Putamen (tissue), 1 donor: ENCODE measurements at places on chromosomes 11 and 22.
A peak's percentile ranks its signal among the peaks of the same experiment; 100 is the strongest.

- no peak for DNase-seq
Measured at GRCh38 chr22:48772286-48772907, 1055.3 kb downstream of the BRD1 start.

DNA sequence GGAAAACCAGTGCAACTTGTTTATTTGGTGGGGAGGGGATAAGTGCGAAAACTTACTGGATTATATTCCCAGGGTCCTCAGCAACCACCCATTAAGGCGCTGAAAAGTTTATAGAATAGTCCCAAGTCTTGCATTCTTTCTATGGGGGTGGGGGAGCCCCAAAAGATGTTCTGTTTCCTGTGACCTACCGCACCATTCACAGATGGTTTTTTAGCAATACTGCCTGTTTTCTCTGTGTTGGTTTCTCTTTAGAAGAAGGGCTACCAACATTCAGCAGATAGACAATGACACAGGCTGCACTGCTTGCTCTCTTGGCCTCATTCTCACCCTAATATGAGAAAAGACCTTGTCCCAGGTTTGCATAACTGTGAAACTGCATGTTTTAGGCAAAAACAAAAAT is 86.5 kb downstream of the FAM76B start:
- DNase-seq = no peak

GRCh38 chr22:39299829-39300178 is 19.6 kb downstream of the RPL3 start:
- no peak for DNase-seq

DNA sequence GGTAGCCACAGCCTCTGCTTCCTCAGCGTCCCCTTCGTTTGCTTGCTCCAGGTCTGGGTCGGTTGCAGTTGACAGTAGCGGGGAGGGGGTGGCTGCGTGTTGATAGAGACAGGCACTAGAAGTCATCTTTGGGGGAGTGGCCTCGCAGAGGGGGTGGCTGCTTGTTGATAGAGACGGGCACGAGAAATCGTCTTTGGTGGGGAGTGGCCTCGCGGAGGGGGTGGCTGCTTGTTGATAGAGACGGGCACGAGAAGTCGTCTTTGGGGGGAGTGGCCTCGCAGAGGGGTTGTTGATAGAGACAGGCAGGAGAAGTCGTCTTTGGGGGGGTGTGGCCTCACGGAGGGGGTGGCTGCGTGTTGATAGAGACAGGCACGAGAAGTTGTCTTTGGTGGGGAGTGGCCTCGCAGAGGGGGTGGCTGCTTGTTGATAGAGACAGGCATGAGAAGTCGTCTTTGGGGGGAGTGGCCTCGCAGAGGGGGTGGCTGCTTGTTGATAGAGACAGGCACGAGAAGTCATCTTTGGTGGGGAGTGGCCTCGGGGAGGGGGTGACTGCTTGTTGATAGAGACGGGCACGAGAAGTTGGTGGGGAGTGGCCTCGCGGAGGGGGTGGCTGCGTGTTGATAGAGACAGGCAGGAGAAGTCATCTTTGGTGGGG is 328.3 kb downstream of the TBC1D22A start:
- DNase-seq = no peak

DNA sequence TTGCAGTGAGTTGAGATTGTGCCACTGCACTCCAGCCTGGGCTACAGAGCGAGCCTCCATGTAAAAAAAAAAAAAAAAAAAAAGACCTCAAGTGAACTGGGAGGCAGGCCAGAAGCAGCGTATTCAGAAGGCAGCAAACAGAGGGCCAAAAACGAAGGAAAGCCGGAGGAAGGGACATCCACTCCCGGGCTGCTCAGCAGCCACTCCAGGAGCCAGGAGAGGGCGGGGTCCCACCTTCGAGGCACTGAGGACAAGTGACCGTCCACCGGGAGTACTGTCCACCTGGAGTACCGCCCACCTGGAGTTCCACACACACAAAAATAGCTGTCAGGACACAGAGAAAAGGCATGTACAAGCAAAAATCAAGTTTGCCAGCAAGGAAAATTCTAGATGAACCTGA is 5.5 kb downstream of the TOLLIP start:
- no peak for DNase-seq

GRCh38 chr11:81749245-81749644 is 984.4 kb downstream of the FAM181B start:
- no peak for DNase-seq

DNA sequence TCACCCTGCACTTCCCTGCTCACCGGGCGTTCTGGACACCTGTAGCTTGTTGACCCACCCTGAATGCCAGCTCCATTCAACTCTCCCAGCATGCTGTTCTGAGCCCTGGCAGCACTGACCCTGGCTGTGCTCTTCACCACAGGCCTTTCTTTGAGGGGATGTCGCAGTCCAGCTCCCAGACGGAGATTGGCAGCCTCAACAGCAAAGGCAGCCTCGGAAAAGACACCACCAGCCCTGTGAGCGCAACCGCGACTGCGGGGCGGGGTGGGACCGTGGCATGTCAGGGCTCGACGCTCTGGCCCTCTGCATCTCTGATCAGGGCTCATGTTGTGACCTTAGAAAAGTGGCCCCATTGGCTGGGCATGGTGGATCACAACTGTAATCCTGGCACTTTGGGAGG is 47.4 kb upstream of the RAB1B start:
- DNase-seq = no peak

DNA sequence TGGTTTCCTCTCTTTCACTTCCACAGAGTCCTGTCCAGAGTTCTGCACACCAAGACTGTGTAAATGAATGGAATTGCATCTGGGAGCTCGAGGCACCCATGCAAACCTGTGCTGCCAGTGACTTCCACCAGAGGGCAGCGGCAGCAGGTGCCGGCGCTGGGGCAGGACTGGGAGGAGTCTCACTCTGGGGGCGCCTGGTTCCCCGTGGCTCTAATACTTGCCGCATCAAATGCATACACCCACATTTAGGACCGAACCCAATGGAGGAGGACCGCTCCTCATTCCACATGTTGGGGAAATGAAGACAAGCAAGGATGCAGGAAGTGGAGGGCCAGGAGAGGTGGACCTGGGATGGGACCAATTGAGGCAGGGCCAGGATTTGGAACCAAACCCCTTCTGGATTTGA is 1.1 kb upstream of the CD6 start:
- no peak for DNase-seq

GRCh38 chr11:61777234-61778090 is 14.9 kb downstream of the TMEM258 start:
- no peak for DNase-seq

DNA sequence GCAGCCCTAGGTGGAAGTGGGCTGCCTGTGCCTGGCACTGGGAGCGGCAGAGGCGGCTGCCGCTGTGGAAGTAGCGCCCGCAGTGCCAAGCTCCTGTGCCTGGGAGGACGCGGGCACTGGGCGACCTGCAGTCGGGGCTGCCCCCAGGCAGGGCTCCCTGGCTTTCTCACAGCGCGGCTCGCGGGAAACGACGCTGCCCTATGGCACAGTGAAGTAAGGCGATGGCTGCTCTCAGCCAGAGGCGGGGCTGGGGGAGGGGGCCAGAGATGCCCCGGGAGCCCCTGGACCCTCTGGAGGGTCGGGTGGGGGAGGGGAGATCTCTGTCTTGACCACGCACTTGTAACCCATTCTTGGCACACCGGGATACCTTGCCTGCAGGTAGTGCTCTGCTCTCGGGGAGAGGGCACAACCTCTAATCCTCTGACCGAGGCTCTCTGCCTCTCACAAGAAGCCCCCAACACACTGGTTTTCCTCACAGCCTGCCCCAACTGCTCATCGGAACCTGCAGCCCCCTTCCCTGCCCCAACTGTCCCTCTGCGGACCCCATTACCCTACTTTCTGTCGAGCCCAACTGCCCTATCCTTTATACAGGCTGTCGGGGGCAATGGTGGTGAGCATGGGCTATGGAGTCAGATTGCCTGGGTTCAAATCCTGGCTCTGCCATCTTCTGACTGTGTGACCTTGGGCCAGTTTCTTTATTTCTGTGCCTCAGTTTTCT is 32.2 kb upstream of the TRIM29 start:
- no peak for DNase-seq

DNA sequence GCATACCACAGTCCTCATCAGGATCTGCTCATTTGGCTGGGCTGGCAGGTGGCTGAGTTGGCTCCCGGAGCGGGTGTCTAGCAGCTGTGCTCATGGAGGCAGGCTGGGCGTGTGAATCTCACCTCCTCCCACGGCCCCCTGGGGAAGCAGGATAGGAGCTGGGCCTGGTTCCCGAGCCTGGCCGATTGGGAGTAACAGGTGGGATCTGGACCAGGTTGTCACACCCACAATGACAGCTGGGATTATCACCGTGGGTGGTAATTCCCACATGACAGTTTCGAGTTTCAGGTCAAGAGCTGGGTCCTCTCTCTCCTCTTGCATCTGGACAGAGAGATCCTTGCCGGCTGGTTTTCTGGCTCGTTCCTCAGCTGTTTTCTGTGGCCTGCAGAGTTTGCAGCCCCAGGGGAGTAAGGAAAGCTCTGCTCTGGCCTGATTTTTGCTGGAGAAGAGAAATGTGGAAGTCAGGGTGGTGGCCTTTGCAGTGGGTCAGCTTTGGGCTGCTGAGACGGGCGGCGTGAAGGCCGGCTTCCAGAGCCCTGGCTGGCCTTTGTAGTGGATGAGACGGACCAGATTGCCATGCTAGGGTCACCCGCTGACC is 57.0 kb downstream of the BCR start:
- peak; percentile 47 for DNase-seq

DNA sequence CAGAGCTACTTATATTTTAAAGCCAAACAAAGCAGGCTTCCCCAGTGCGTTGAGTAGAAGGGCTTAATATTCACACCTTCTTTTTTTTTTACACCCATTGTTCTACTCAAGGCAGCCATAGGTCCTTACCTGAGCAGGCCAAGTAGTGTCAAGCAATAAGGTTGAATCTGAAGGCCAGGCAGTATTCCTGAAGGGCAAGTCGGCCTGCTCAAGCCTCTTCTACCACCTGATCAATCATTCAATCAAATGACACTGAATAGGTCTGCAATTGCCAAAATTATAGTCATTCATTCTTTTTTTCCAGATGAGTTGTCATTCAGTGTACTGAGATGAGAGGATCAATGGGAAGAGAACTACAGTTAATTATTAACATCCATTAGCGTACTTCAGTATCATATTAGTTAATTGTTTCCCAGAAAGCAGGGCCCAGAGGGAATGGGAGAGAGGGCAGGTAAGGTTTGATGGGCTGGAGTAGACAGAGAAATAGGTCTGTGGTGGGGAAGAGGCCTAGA is 11.9 kb upstream of the PPP2R1B start:
- no peak for DNase-seq

- no peak for DNase-seq
Measured at GRCh38 chr11:30876663-30877396, 290.7 kb upstream of the MPPED2 start.

DNA sequence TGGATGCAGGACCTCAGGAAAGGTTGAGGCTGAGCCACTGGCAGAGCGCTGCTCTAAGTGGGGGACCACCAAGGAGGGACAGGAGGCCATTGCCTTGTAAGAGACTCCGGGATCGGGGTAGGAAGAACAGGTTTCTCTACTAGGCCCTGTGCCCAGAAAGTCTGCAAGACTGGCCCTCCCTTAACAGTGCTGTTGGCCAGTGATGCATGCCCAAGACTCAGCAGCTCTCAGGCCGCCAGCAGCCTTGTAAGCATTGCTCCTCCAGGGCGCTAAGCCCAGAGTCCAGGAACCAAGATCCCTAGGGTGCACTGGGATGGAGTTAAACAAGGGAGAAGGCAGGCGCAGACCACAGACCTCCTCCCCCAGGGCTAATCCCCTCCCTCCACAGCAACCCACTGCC is 39.3 kb upstream of the PANX1 start:
- no peak for DNase-seq

- no peak for DNase-seq
Measured at GRCh38 chr11:45805305-45806071, 539 bp downstream of the SLC35C1 start.

GRCh38 chr11:124669193-124669592 is 4.3 kb downstream of the SIAE start:
- DNase-seq = no peak

DNA sequence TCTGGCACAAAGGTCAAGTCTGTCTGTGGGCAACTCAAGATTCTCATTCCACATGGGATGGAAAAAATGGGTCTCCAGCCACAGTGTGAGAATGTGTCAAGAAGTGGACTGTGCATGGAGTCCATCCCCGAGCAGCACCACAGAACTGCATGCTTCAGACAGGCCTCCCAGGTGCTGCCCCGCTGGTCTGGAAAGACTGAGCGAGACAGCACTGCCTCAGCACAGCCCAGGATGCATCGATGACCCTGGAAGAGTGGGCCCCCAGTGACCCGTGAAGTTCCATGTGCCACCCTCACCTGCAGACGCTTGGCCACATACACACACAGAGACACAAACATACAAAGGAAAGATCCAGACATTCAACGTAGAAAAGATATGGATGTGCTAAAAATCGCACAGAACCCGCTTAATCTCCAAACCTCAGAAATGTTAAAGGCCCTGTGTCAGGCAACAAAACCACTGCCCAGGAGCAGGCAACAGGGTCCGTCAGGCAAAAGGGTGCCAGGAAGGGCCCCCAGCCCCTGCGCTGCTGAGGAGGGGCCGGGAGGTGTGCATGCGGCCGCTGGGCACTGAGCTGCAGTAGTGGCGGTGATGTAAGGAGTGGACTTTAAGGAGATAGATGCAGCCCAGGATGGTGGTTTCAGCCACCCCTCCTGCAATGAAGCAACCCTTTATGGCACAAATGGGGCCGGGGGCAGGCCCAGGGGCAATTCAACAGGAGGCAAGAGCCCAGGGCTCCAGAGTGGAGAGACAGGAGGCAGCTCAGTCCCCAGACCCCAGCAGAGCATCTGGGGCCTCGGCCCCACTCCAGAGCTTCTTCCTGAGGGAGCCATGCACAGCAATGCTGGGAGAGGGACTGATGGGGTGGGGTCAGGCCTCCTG is 84.7 kb downstream of the DGCR2 start:
- DNase-seq = no peak

DNA sequence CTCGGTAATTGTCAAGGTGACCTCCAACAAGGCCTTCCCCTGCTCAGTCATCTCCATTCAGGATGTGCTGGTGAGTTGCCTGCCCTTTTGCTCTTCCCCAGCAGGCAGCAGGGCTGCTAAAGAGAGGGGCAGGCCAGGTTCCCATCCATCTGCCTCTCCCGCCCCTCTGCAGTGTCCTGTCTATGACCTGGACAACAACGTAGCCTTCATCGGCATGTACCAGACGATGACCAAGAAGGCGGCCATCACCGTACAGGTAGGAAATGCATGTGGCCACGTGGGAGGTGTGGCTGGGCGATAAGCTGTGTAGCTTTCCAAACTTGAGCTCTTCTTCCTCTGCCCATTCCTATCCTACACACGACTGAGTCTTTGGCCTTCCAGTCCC is 4.0 kb downstream of the SIDT2 start:
- no peak for DNase-seq

- DNase-seq = peak; percentile 80
Measured at GRCh38 chr11:46977038-46977813, 40.7 kb downstream of the CSTPP1 start.

DNA sequence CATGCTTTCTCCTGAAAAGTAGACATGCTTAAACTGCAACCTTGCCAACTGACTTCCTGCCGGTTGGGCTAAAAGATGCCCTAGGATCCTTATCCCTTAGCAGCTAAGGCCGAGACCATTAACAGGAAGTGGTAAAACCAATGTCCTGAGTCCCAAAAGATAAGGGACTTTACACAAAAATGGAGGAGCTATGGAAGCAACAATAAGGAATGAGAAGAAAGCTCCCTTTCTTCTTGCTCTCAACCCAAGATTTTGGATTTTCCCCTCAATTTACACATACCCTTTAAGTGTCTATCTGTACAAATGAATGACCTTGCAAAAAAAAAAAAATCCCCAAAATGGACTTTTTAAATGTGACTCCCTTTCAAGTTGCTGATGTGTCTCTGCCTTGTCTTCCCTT is 11.1 kb downstream of the MRPL17 start:
- DNase-seq = no peak
